Stimulated activated CD8-positive, alpha-beta memory T cell treated with anti-CD3 and anti-CD28 coated beads, Interleukin-7, amount 100 ng/mL, for 4 hours (primary cell): ENCODE measurements at places on chromosomes 12 and 14.

DNA sequence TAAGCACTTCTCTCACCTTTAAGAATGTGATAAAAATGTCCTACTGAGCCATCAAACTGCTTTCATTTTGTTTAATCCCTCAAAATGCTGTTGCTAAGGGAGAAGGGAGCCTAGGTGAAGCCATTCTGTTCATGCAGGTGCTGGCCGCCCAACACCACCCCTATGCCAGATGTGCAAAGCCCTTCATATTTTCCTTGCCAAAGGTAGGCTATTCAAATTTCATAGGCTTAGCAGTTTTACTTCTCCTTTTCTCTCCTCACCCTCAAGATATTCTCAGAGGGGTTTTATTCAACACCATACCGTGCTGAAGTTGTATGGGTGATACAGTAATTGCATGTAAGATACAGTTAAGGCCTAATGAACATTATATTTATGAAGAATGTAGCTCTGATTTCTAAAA lies 461.7 kb downstream of the GXYLT1 start:
- DNase-seq, result no peak

DNA sequence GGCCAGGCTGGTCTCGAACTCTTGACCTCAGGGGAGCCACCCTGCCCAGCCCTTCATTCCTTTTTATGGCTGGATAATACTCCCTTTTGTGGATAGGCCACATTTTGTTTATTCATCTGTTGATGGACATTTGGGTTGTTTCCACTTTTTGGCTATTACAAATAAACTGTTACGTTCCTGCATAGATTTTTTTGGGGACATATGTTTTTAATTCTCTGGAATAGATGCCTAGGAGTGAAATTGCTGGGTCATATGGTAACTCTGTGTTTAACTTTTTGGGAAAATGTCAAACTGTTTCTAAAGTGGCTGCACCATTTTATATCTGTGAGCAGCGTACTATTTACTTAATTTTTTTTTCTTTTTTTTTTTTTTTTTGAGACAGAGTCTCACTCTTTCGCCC lies 9.8 kb downstream of the KMT5A start:
- no peak for DNase-seq

- no peak for DNase-seq
Observed at GRCh38 chr12:1262011-1262410, 271.0 kb downstream of the ERC1 start.

- no peak for DNase-seq
Observed at GRCh38 chr12:54419088-54419887, at the start of gene ITGA5. Gene ITGA5, minus strand, starts transcription at chr12:54419266. Its CDS starts 68 bp downstream, at chr12:54419198.

DNA sequence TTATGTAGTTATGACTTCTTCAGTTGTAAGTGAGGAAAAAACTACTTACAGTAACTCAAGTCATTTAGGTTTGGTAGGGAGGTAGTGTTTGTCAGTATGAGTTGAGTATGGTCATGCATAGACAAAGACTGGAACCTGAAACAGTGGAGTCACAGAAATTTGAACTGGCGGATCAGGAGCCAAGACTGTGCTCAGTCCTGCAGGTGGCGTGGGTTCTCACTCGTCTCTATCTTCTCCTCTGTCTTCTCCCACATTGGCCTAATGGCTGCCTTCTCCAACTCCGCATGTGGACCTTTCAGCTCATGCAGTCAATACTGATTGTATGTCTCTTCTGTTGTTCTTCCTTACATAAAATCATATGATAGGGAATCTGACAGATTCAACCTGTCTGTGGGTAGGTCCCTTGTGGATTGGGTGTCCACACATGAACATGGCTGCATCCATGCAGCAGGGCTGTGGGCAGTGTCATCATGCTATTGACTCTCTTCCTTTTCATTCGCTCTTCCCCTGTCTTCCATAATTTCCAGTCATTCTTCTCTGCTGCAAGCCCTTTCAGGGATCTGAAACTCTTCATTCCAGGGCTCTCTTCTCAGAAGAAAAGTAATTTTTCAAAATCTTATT lies 78.8 kb upstream of the NEDD1 start:
- DNase-seq, result no peak

- DNase-seq, result peak; percentile 58
Observed at GRCh38 chr12:68175557-68176061, 16.1 kb upstream of the IFNG start.

DNA sequence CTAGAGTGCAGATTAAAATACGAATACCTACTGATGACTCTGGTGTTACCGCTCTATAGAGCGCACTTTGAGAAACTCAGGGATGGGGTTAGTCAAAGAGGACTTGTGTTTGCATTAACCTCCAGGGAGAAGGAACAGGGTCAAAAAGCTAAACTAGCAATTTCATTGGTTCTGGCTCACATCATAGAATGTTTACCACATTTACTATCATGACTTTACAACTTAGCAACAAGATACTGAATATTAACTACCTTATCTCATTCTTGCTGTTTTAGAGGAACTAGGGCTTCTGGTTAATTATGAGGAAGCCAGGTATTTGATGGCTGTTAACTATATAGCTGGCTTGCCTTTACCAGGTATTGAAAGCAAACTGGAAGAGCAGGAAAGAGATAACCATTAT lies 12.8 kb downstream of the LGALS3 start:
- DNase-seq, result no peak

- DNase-seq, result no peak
Observed at GRCh38 chr14:98826618-98827017, 445.4 kb downstream of the BCL11B start.

DNA sequence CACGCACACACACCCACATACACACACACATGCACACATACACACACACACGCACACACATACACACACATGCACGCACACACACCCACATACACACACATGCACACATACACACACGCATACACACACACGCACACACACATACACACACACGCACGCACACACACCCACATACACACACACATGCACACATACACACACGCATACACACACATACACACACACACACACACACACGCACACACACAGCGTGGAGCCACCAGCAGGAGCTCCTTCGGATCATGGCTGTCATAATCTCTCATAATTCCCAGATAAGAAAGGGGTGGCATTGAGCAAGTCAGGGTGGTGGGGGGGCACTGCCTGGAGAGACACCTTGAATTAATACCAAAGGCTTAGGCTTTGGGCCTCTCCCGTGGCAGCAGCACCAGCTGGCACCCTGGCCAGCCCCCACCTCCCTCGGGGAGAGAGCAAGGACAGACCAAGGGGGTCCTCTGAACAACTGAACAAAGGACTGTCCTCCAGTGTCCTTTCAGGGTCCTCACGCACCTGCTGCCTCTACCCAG lies 21.9 kb downstream of the ANO2 start:
- no peak for DNase-seq

- no peak for DNase-seq
Observed at GRCh38 chr14:79972230-79972629, 239.1 kb downstream of the DIO2 start.

DNA sequence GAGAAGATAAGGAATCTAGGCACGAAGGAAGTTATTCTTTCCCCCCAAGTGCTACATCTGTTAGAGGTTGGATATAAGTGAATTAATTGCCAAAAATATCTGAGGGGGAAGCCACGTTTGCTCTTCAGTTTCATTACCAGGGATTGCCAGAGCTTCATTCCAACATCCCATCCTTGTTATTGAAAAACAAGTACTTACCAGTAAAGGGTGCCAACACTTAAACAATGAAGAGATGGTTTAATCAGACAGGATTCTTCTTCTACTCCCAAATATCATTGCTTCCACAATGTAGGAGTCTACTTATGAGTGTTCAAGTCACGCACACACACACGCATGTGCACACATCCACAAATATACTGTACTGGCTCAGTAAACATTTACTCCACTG lies 312.4 kb downstream of the RPAP3 start:
- no peak for DNase-seq

DNA sequence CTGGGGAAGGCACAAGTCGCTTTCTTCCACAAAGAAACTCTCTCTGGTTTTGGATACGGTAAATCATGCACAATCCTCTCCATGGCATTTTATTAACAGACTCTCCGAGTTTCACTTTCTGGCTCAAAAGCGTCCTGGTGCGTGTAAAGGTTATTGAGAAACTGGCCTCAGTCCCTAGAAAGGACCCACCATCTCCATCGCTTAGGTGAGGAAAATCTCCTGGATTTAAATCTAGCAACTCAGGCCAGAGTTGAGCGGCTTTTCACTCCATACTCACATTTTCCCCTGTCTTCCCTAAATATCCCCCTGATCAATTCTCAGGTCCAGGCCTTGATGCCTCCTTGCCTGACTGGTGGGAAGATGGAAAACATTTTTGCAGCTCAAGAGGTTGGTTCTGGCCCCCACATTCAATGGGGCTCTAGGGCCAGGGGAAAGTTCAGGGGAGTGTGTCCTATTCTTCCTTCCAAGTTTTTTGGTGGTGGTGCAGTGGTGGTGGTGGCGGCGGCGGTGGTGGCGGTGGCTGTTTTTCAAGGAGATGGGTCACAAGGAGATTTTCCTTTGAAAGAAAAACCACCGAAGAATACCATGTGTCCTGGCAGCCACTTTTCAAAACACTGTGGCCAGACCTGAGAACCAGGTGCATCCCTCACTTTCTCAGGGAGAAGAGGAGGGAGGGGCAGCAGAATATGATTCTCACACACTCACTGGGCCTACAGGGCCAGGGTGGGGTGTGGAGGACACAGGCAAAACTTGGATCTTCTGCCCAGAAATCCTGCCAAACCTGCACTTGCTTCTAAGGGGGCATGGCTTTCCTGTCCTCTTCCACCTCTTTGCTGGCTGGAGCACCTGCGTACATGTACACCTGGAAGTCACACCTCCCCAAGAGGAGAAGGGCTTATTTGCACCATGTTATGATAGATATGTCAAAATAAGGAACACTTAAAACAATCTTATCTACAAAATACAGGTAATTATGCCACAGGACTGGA lies 46.7 kb upstream of the PNMA1 start:
- no peak for DNase-seq

GRCh38 chr14:33914676-33915516 lies 36.0 kb downstream of the EGLN3 start:
- no peak for DNase-seq

DNA sequence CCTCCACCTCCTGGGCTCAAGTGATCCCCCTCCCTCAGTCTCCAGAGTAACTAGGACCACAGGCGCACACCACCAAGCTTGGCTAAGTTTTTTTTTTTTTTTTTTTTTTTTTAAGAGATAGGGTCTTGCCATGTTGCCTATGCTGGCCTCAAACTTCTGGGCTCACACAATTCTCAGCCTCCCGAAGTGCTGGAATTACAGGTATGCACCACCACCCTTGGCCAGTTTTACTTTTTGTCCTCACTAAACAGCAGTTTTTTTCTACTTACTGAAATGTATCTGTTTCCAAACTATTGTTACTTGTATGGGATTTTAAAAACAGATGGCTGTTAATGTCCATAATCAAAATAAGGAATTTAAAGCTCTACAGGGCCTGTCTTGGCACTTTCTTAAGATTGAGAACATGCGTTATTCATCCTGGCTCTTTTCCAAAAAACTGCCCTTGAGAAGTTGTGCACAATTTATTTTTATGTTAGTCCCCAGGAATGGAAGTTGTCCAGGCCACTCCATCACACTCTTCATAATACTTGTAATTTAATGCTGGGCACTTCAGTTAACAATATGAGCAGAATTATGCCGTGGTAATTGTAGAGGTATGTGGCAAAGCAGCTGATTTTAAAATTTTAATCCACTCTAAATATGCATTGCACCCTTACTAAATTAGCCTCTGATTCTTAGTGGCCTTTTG lies 51.9 kb upstream of the REP15 start:
- no peak for DNase-seq

DNA sequence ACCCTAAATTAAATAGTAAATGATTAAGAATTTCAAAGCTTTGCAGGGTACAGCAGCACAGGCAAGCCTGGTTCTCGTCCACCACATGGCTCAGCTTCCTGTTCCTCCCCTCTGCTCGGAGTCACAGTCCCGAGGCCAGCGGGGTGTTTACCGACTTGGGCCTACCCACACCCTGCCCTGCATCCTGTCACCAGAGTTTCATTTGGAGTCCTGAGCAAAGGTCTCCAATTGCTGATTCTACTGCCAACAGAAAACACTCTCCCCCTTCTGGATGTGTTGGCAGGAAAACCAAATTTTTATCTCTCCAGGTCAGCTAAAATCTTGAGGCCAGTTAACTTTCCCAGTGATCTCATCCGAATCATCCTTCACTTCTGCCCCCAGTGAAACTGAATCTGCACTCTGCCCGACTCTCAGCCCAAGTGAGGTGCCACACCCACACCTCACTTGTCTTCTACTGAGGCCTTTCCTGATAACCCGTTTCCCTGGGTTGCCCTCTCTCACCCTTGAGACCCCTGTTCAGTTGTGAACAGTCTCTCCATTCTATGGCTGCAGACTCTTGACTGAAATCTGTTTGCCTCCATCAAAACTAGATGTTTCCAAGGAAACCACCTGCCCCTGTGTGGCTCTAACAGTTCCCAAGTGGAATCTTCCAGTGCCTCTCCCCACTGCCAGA lies 71.2 kb downstream of the VCPKMT start:
- peak; percentile 57 for DNase-seq
